ENCODE measurements at places on chromosomes 6 and 20.

- DNase-seq = no peak
These were observed 143.2 kb downstream of the MBOAT1 start for GRCh38 chr6:20069021-20069522.

DNA sequence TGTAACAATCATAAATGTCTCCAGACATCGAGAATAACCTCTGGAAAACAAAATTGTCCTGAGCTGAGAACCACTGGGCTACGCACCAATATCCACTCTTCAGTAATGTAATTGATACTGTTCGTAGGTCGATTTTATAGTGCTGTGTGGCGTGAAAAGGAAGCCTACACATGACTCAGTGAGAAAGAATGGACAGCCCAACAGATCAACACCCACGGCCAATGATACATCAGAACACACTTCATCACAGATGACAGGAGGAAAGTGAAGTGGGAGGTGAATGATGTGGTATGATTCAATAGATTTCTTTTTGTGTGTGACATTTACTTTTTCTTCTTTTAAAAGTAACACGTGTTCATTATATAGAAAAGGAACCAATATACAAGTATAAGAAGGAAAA, 93.5 kb downstream of the RPS12 start:
- no peak for DNase-seq

DNA sequence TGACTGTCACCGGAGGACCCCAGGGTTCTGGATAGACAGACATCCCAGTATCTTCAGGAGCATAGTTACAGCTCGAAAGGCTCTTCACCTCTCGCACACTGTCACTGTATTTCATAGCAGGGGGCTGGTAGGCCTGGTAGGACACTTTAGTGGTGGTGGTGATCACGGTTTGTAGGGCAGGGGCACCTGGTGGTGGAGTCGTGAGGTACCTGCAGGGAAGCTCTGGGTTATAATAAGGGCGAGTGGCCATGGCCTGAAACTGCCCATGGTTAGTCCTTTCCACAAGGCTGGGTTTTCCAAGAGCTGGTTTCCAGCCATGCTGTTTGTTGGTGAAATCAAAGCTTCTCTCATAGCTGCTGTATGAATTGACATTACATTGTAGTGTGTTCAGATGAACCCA, 7.6 kb downstream of the GCM2 start:
- DNase-seq = no peak

DNA sequence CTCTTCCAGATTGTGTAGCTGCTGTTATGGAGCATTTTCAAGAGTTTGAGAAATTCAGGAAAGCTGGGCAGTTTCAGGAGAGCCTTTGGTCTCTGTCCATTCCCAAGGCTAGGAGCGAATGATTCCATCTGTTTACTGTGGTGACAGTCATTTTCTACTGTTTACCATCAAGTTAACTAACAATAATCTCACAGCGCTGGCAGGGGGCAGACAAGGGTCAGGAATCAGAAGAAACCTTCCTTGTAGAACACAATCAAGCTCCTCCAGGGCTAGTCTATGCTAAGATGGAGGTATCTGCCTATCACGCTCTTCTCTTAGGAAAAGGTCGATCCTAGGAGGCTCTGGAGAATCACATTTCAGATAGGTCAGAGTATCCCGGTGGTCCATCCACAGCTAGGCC, 293.9 kb downstream of the KIF16B start:
- no peak for DNase-seq

DNA sequence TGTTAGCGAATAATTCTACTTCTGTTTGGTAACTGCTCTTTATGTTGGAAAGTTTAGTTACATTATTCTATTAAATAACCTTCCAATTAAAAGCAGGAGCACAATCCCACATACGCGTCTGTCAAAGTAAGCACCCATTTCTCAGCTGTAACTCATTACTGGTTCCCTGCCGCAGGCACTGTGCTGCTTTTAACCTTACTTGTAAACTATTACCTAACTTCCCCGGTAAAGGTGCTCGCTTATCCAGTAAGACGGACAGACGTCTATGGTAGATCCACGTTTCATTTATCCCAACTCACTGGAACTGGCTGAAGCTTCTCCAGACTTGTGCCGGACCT, 529 bp upstream of the ENPP4 start:
- DNase-seq = no peak

DNA sequence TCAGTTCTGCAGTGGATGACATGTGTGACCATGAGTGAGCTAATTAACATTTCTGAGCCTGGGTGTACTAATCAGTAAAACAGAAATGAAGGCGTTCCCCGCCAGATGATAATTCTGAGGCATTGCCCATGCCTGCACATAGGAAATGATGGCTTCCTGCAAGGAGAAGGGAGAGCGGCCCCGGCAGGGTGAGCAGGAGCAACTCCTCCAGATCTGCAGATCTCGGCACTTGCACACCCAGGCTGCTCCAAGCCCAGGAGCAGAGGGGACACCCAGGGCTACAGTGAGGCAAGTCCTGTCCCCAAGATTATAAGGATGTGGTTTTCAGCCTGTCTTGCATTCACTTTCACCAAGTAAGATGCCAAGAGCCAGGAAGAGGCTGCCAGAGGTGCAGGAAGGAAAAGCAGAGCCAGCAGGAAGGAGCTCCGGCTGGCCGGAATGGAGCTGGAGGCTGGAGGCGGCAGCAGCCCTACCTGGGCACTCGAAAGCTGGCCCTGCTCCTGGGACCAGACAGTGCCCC, 177.5 kb upstream of the CST7 start:
- DNase-seq = no peak

DNA sequence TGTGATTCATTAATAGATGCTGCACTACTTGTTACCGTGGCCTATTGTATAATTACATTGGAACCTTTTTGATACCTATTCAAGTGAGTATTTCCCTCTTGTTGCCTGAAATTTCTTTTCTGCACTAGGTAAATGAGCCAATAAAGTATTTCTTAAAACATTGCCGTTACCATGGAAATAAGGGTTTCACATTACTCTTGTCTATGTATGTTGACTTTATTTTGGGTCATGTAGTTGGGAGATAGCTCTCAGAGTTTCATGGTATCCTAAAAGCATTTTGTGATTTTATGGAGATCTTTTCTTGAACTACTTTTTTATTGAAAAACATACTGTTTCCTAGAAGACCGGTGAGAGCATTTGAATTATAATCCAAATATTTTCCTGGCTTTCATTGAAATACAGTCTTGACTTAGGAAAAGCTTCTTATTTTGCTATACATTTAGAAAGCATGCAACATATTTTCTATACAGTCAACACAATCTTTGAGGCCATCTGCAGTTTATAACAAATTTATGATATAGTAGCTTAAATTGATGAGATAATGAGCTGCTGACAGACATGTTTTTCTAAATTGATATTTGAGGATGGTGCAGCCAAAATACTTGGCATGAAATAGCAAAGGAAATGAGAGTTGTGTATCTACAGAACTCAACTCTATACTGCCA, 650.4 kb downstream of the RFPL4B start:
- DNase-seq = no peak

DNA sequence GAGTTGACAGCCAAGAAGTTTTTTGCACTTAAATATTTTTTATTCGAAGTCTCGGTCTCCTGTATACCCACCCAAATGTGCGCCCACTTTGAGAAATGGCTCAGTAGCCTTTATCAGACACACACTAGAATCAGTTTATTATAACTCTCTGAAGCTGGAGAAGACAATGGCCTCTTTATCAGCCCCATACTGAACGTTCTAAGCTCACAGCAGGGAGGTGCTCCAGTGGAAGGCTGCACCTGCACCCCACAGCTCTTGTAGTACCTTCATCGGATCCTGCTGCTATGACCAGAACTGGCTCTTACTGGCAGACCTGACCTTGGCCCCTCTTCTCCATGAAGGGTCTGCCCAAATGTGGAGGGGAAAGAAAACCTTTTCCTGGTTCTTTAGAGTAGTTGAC, 165.0 kb upstream of the SCGN start:
- DNase-seq = no peak

DNA sequence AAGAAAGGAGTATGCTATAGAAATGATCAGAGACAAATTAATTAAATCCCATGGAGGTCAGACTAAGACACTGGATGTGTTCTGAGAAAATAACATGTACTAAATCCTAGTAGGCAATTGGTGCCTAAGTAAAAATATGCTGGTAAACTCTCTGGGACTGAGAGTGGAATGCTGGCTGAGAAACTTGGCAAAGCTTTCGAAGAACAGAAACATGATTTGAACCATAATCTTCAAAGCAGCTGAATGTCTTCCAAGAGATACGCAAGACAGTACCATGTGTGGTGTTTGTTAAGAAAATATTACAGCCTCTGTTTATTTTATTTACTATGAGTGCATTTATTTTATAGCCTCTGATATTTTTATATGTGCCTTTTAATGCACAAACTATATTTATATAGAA, 55.2 kb downstream of the EFHC1 start:
- DNase-seq = no peak

DNA sequence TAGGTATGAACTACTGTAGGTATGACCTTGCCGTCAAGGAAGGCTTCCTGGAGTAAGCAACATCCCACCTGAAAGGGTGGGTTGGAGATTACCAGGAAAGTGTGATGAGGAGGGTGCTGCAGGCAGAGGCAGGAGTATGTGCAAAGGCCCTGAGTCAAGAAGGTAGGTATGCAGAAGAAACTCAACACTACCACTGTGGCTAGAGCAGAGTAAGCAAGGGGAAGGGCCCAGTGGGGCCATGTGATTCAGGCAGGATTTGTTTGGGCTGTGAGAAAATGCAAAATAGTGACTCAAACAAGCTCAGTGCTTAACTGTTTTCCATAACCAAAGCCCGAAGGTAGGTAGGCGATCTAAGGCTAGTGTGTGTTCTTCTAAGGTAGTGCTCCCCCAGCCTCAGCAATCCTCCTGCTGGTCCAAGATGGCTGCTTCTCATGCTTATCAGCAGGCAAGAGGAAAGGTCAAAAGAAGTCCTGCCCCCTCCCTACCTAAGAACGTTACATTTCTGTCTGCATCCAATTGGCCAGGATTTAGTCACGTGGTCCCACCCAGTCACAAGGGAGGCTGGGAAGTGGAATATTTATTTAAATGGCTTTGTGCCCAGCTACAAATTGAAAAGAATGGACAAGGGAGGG, 36.2 kb upstream of the HMGA1 start:
- DNase-seq = no peak

DNA sequence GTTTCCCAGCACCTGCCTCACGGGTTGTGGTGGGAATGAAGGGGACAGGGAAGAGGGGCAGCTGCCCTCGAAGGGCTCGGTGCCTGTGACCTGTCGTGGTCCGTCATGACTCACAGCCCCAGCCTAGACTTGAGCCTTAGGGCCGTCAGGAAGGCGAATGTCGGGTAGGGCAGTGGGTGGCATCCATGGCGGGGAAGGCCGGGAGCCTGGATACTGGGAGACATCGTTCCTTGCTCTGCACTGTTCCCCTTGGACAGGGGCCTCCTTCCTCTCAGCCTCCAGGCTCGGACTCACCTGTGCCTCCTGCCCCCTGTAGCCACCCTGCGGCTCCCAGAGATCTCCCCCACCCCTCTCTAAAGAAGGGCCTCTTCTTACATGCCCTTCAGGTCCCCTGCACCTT, 52.2 kb upstream of the APCDD1L start:
- DNase-seq = no peak

- DNase-seq = no peak
These were observed 9.2 kb upstream of the SIRPD start for GRCh38 chr20:1566701-1567100.

DNA sequence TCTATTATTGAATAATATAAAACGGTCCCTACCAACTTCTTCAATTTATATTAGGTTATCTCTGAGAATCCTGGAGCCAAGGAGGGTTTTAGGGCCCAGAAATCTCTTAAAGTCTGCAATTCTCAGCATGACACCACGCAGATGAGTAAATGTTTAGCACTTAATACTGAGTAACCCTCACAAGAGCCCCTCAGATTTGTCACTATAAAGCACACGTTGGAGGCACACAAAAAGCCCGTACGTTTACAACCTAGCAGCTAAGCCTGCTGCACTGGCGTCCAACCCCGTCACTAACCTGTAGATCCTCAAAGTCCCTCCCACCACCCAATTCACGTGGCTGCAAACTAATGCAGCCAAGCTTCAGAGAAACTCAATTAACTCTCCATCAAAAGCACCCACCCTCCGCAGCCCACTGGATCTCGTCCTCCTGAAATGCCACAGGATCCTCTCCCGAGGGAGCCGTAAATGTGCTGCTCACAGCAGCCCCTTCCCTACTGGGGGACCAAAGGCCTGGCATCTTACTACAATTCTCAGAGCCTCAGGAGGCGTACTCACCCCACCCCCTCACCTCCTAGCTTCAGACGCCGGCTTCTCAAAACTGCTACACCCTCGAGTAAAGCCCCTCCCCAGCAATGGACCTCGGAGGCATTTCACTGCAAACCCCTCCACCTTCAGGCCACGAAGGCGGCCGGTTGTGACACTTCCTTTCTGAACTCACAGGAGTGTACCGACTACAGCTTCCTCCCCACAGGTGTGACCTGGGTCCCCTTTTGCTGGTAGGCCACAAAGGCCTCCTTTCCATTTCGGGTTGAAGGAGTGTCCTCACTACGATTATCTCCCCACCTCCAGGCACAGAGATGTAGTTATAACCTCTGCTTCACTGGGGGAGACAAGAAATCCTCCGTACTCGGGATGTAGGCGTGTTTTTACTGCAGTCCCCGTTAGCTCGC, 909 bp downstream of the CPNE1 start:
- DNase-seq = peak; percentile 70

All from effector memory CD8-positive, alpha-beta T cell (primary cell).